Colonic mucosa (tissue), 4 donors: ENCODE measurements at places on chromosomes 7 and 10. TPM values are rescaled to one million over a fixed set of nuclear protein-coding genes. Genes with fewer than 3 reads are reported as not detected.

DNA sequence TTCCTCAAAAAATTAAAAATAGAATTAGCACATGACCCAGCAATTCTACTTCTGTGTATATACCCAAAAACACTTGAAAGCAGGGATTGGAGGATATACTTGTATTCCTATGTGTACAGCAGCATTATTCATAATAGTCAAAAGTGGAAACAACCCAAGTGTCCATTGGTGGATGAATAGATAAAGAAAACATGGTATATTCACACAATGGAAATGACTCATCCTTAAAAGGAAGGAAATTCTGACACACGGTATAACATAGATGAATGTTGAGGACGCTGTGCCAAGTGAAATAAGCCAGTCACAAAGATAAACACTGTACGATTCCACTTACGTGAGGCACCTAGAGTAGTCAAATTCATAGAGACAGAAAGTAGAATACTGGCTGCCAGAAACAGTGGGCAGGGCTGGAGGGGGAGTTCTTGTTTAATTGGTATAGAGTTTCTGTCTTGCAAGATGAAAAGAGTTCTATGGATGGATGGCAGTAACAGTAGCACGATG is 26.6 kb upstream of the KAT6B start:
- no peaks in the 10 kb centered on the region for H3K36me3 ChIP-seq
- H3K4me1 ChIP-seq, result no peaks in the 10 kb centered on the region
- DNase-seq, result no peak
- no peaks in the 10 kb centered on the region for H3K27me3 ChIP-seq

GRCh38 chr7:22565315-22565811 is 65.4 kb upstream of the STEAP1B start:
- H3K4me3 ChIP-seq, result no peak overlapping the region
- no peaks in the 10 kb centered on the region for H3K27me3 ChIP-seq
- no peak overlapping the region for H3K27ac ChIP-seq
- no peak for DNase-seq
- H3K4me1 ChIP-seq, result peaks cover 7% of the 10 kb centered on the region

DNA sequence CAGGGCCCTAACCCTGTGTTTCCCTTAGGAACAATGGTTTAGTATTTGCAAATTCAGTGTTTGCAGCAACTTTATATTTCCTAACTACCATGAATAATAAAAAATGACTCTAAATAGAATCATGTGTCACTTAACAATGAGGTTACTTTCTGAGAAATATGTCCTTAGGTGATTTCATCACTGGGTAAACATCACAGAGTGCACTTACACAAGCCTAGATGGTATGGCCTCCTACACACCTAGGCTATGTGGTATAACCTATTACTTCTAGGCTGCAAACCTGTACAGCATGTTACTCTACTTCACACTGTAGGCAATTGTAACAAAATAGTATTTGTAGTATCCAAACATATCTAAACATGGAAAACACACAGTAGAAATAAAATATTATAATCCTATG is 1174.6 kb upstream of the LRRTM3 start:
- H3K4me1 ChIP-seq, result no peaks in the 10 kb centered on the region
- H3K27me3 ChIP-seq, result no peaks in the 10 kb centered on the region
- no peak overlapping the region for H3K27ac ChIP-seq
- no peak for DNase-seq

- H3K36me3 ChIP-seq, result no peaks in the 10 kb centered on the region
- H3K4me1 ChIP-seq, result no peaks in the 10 kb centered on the region
- H3K27ac ChIP-seq, result no peak overlapping the region
- H3K27me3 ChIP-seq, result peaks cover 4% of the 10 kb centered on the region
- no peak overlapping the region for H3K4me3 ChIP-seq
Observed at GRCh38 chr10:129937351-129937751, 26.7 kb downstream of the EBF3 start.

The GPR37 gene
- total RNA-seq, result 0.64 TPM

DNA sequence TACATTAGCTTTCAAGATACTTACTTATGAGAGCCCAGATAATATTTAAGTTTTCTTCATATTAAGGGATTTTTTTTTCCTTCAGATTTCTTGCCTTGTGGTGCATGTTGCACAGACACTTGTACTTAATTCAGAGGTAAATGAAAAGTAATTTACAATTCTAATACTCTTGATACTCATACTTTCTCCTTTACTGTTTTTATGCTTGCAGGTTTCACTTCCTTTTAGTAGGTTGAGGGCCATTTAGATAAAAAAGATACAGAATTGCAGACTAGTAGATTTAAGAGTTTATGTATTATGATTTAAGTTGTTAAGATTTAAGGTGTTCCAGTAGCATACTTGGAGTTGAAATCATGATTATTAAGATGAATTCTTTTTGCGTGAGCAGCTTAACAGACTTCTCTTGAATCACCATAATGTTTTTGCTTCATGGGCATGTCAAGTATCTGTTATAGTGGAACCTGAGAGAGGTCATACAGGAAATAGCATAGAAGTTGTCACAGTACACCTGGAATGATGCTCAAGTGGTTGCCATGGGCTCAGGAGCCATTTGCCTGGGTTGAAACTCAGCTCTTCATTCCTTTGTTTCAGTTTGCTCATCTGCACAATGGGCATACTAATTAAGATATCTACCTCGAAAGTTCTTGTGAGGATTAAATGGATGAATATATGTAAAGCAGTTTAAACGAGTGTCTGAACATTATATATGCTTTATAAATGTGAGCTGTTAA is 174.8 kb upstream of the PRPS1L1 start:
- DNase-seq, result no peak
- no peaks in the 10 kb centered on the region for H3K36me3 ChIP-seq
- H3K27ac ChIP-seq, result no peak overlapping the region
- H3K4me3 ChIP-seq, result no peak overlapping the region

DNA sequence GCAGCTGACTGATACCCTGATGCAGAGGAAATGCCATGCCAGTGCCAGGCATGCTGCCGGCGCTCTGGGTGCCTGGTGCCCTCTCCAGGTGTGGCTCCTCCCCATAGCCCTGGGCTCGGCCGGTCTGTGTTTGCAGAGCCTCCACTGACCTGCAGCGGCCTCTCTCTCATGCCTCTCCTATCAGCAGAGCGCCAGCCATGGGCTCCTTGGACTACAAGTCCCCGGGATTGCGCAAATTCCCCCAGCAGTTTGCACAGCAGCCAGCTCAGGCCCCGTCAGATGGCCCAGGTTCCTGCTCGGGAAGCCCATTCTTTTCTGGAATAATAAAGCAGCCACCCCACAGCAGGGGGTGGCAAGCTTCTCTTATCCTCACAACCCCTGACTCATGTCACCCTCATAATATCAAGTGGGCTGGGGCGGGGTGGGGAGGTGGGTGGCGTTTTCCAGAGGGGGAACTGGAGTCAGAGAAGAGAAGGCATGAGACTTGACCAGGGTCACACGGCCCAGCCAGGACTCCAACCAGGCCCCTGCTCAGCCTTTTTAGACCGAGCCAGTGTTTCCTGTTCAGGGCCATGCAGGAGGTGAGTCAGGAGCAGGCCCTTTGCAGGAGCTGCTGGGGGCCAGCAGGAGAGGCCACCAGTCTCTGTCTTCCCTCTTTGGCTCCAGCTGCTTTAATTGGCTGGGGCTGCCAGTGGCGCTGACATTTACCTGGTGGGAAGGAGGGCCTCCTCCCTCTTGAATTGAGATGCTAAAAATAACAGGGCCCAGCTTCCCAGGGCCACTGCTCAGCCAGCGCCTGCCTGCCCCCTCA is 58.6 kb downstream of the ZMIZ1 start:
- H3K27me3 ChIP-seq, result no peaks in the 10 kb centered on the region
- peaks cover 6% of the 10 kb centered on the region for H3K4me1 ChIP-seq
- H3K4me3 ChIP-seq, result no peak overlapping the region

The PHTF2 gene
- 9.7 TPM for total RNA-seq

DNA sequence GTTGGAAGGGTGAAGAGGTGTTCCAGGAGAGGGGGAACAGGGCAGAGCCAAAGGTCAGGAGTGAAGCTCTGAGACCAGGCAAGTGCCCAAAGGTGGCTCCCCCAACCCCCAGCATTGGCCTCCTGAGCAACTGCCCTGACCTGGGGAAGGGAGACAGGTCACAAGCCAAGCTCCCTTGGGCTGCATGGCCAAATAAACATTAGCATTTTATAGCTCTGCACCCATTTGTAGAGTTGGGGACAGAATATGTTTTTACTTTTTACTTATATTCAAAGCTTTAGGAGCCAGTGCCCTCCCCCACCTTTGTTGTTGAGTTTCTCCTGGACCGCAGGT is 4.0 kb downstream of the UNC5B start:
- H3K4me3 ChIP-seq, result no peak overlapping the region
- H3K27me3 ChIP-seq, result peaks cover 15% of the 10 kb centered on the region
- no peak overlapping the region for H3K27ac ChIP-seq
- no peaks in the 10 kb centered on the region for H3K36me3 ChIP-seq
- DNase-seq, result no peak
- no peaks in the 10 kb centered on the region for H3K4me1 ChIP-seq
